ENCODE measurements at places on chromosomes 3 and 15.

DNA sequence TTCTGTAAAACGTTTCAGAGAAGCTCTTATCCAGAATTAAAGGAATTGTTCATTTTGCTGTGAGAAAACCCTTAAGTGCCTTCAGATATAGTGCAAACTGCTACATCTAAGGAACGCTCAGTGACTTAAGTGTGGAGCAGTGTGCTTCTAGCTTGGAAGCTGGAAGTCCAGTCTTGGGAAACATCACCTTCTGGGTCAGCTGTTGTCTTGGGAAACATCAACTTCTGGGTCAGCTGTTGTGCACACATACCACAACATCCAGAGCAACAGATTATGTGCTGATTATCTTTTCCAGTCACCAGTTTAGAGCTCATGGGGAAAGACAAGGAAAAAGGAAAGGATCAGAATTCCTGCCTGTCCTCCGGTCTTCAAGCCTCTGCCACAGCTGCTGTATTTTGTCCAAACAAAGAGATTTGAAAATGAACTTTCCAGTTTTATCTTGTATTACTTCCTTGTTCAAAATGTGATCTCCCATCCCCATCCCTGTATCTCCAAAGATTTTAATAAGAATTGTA lies 713.6 kb downstream of the NSUN3 start:
- no peak for DNase-seq

DNA sequence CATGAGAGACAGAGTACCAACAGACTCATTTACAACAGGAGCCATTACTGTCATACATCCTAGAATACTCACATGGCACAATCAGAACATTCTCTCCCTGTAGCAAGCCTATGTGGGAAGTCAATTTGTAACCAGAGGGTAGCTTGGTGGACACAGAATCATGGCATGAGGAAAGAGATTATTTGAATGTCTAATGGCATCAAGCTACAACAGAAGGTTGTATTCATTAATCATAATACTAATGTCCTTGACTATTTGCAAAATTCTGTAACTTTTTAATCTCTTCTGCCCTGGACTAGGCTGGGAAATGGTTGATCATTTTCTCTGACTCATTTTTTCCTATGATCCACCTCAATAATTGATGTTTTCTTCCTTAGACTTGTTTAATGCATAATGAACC lies 345.2 kb upstream of the IL12A start:
- no peak for DNase-seq

- DNase-seq = no peak
These were observed 140.8 kb downstream of the SMAD6 start for GRCh38 chr15:66842710-66843441.

DNA sequence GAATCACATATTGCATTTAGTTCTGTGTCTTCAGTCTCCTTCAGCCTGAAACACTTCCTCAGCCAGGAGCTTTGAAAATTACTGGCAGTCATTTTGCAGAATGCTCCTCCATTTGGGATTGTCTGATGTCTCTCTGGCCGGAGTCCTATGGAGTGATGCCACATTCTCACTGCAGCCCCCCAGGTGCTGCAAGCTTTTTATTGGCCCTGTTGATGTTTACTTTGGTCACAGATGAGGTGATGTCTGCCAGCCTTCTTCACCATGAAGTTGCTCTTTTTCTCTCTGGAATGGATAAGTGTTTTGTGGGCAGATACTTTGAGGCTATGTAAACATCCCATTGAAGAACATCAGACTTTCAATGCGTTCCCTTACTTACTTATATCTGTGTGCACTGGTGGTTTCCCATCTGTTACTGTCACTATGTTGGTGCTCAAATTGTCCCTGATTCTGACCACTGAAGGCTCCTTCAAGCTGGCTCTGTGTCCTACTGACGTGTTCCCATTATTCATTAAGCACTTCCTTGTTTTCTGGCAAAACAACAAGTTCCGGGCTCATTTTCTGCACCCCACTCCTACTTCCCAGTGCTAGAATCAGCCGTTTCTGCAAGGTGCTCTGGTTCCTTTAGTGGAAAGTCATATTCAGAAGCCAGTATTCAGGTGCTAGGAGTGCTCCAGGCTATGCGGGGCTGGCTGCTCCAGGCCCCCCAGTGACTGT lies 1.4 kb upstream of the CLEC3B start:
- peak; percentile 21 for DNase-seq

- no peak for DNase-seq
These were observed 4.4 kb downstream of the ITIH3 start for GRCh38 chr3:52798978-52799476.

- no peak for DNase-seq
These were observed 72.6 kb upstream of the CDIN1 start for GRCh38 chr15:36506733-36507356.

GRCh38 chr3:48929358-48930035 lies 10.9 kb downstream of the ARIH2 start:
- DNase-seq = no peak

DNA sequence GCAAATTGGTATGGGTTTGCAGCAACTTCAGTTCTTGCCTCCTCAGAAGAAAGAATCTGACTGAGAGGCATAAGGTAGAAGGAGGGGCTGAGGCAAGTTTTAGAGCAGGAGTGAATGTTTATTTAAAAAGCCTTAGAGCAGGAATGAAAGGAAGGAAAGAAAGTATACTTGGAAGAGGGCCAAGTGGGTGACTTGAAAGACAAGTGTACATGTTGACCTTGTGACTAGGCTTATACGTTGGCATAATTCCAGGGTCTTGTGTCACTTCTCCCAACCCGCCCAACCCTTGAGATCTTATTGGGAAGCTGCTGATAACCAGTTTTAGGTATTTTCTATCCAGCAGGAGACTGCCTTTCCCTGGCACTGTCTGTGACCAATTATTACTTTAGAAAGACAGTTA lies 436.9 kb upstream of the ZNF717 start:
- no peak for DNase-seq

DNA sequence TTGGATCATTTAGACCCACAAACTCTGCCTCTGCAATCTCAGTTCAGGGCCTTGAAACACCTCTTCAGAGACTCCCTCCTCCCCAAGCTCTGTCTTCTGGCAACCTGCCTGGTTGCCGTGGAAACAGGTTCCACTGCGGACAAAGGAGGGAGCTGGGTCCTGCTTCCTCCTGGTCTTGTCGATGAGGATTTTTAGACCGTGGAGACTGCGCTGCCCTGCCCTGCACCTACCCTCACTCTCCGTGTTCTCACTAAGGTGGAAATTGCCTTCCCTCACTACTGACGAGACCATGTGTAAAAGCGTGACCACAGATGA lies at the start of gene RTP1:
Gene RTP1 (plus strand): TSS at position 152 of the 315 bp plus-strand sequence. CDS start 30 bp downstream, at position 182.
- no peak for DNase-seq

- no peak for DNase-seq
These were observed 36.2 kb downstream of the FEM1B start for GRCh38 chr15:68313501-68314410.

GRCh38 chr3:197949778-197950676 lies at the start of gene RPL35A:
RPL35A (plus strand) TSS chr3:197950190; CDS start chr3:197950968, 778 bp downstream.
- peak; percentile 100 for DNase-seq
